ENCODE measurements at places on chromosomes 7 and 10. TPM values are rescaled to one million over a fixed set of nuclear protein-coding genes. Genes with fewer than 3 reads are reported as not detected.

Gene CYP3A4
- not detected for total RNA-seq

Gene INA
- total RNA-seq = 25.1 TPM

Gene TFPI2
- total RNA-seq = 11.2 TPM

DNA sequence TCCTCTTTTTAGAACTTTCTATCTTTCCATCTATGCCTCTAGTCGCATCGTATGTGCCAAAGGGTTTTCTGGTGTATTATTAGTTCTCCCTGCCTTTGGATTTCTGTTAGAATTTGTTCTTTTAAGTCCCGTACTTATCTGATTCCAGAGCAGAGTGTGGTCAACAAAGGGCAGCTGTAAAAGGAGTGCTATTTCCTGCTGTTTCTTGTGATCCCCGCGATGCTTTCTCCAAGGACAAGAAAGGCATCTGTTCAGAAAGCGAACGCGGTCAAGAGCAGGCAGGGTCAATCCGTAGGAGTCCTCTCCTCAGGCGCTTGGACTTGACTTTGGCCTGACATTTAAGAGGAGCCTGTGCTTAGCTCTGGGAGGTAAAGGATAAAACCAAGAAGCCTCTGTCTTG, 1152.1 kb upstream of the AUTS2 start:
- H3K27me3 ChIP-seq = no peaks in the 10 kb centered on the region
- H3K36me3 ChIP-seq = peaks cover 4% of the 10 kb centered on the region
- DNase-seq = no peak
- no peaks in the 10 kb centered on the region for H3K4me1 ChIP-seq
- no peak overlapping the region for H3K27ac ChIP-seq
